ENCODE measurements at places on chromosomes 7 and 10.

GRCh38 chr10:68156373-68157185 is 47.3 kb downstream of the MYPN start:
- DNase-seq = peak; percentile 72

DNA sequence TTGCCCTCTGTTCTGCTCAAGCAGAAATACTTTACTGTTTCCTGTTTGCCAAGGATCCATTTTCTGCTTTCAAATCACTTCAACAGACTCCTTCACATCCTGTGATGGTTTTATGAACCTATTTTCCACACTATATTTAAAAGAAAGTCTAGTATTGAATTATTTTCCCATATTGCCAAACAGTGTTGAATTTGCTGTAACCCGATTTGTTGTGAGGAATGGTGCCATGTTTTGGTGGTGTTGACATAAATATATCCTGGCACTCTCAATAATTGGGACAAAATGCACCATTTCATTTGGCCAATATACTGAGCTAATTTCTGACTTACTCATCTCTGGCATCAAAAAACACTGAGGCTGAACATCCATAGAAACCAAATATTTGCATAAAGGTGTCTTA is 615.4 kb upstream of the SEMA3D start:
- DNase-seq = no peak

DNA sequence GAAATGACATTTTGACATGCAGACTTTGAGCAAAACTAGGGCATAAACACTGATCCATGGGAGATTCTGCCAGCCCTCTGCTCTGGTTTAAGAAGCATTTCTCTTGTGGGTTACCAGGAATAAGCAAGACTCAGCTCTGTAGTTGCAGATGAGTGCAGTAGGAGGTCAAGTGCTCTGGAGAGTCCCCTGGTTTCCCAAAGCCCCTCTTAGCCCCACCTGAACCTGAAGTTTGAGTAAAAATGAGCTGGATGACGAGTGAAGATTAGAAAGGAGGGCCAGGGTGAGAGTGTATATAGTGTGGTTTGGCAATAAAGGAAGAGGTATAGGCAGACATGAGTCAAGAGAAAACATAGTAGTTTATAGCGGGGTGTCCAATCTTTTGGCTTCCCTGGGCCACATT is 220.3 kb downstream of the ARL4A start:
- no peak for DNase-seq

- no peak for DNase-seq
Measured at GRCh38 chr7:16875861-16876260, 5.9 kb downstream of the AGR3 start.

DNA sequence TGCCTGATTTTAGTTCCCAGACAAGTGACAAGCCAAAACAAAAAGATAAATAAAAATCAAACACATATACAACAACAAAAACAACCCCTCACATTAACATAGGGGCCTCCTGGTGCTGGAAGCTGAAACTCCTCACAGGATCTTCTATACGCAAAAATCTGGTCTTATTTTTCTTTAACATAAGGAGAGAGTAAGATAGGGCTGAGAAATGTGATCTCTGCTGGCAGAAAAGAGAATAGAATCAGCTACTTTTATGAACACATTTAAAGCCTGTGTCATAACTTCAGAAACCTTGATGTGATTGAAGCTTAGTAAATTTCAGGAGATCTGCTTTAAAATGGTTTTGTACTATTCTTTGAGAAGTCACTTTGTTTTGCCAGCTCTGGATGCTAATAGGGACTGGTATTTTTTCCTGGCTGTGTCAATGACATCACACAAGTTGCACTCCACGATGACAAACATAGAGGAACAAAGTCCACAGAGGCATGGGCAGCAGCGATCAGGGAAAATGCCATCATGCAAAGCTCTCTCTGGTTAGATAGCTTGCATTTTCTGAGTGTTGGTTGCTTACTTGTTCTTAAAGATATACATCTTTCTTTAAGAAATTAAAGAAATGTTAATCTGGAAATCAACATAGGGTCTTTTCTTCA is 176.6 kb upstream of the SP4 start:
- no peak for DNase-seq

- DNase-seq = no peak
Measured at GRCh38 chr7:111730057-111730456, 167.8 kb upstream of the IMMP2L start.

DNA sequence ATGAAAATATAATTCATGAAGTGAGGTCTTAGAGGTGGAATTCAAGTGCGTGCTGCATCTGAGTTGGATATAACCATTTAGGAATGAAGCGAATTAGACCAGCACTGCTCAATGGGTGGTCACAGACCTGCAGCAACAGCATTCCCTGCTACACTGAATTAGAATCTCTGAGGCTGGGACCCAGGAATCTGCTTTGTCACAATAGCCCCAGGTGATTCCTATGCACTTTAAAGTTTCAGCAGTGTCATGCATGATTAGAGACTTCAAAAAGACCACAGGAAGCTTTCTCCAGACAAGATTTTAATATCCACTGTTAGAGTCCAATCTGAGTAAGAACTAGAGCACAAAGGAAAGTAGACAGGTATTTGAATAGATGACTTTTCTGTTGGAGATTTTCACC is 352.8 kb upstream of the VSTM2A start:
- no peak for DNase-seq

DNA sequence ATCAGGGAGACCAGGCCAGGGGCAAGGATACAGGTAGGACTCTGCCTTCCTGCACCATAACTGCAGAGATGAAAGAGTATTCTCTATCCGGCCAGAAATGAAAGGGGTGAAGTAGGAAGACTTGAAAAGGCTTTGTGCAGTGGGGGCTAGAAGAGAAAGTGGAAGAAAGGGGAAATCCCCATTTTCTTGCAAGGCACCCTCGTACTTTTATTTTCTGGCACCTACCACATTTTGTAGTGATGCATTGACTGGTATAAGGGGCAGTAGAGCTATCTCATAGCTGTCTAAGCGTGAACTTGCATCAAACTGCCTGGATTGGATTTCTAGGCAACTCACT is 752 bp upstream of the CAMK2G start:
- no peak for DNase-seq

GRCh38 chr7:29435167-29435566 is 128.5 kb upstream of the PRR15 start:
- no peak for DNase-seq

DNA sequence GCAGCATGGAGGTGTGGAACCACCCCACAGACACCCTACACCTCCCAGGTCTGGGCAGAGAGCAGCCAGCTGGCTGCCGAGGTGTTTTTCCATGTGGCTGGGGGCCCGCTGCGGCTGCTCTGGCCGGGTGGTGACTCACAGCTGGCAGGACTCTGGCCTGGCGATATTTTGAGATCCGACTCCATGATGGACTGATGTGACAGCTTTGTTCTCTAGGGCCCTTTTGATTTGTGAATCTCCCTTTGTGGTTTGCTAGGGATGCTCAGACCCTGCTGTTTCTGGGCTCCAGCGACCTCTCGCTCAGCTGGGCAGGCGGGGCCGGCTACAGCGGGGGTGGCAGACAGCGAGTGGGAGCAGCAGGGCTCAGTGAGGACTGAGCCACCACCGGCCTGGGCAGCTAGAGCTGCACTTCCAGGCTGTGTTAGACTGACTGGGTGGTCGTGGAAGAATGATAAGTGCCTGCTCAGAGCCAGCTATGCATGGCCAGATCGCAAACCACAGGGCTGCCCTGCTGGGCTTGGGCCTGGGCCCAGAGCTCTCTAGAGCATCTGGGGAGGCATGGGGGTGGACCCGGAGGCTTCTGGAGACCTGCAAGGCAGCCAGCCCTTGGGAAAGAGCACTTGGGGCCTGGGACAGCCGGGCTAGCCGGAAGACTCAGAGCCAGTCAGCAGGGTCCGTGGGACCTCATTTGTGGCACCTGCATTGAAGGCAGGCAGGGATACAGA is 46.2 kb upstream of the GDF10 start:
- DNase-seq = no peak

GRCh38 chr10:27695706-27696105 is 49.9 kb downstream of the MKX start:
- DNase-seq = peak; percentile 48

DNA sequence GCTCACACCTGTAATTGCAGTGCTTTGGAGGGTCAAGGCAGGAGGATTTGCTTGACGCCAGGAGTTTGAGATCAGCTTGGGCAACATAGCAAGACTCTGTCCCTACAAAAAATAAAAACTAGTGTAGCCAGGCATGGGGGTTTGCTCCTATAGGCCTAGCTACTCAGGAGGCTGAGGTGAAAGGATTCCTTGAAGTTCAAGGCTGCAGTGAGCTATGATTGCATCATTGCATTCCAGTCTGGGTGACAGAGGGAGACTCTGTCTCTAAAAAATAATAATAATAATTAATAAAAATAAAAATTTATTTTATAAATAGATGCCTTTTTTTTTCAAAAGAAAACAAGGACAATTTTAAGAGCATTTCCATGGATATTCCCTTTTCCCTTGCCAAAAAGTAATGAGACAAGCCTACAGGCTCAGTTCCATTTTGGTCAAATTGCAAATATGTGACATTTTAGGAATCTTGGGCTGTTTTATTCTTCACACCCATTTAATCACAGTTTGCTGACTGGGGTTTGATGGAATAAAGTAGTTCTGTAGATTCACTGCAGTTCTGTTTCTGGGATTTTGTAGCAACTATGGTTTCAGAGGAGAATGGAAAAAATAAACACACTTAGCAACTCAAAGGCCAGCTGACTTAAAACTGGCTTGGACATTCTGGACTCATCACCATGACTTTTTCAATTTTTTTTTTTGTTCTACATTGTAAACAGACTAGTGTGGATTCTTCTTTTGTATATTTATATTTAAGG is 48.4 kb upstream of the ARHGAP21 start:
- no peak for DNase-seq

- DNase-seq = no peak
Measured at GRCh38 chr10:123331438-123331837, 177.2 kb downstream of the BUB3 start.

GRCh38 chr10:6108631-6109443 is 20.0 kb downstream of the RBM17 start:
- DNase-seq = peak; percentile 53

DNA sequence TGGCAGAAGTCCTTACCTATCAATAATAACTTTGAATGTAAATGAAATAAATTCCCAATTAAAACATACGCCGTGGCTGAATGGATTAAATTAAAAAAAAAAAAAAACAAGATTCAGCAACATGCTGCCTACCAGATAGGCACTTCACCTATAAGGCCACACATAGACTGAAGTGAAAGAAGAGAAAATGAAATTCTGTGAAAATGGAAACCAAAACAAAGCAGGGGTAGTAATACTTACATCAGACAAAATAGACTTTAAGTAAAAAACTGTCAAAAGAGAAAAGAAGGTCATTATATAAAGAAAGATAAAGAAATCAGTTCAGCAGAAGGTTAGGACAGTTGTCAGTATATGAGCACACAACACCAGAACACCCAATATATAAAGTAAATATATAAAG is 55.3 kb downstream of the TCAF1 start:
- DNase-seq = no peak

GRCh38 chr10:112124866-112125265 is 58.7 kb downstream of the GPAM start:
- no peak for DNase-seq

DNA sequence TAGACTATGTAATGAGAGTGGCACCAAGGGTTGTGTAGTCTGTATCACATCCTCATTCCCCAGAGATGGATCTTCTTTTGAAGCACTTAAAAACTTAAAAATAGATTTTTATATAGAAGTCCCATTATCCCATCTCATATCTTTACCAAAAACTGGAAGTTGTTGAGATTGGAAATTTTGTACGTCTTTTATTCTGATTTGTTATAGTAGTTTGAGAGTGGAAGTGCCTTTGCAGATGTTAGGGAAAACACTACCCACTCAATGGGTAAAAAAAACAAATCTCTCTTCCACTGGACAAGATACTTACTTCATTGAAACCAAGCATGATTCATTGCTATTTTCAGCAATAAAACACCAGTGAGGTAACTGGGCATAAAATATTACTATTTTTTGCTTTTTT is 184.4 kb downstream of the MACC1 start:
- no peak for DNase-seq

DNA sequence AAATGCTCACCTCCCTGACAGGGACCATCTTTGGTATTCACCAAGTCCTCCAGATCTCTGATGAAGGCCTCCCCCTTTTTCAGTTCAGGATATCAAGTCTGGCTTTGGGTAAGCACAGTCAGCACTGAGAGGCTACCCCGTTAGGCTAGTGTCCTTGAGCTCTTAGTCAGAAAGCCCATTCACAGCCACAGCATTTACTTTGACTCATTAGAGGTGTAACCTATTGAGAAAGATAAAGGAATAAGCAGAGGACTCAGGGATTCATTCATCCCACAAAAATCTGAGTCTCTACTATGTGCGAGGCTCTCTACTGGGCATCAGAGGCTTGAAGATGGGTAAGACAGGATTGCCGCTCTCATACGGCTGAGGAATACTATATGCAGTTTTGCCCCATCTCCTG is 14.0 kb upstream of the RAMP3 start:
- DNase-seq = peak; percentile 13

GRCh38 chr7:36732806-36733205 is 8.5 kb upstream of the AOAH start:
- DNase-seq = no peak

DNA sequence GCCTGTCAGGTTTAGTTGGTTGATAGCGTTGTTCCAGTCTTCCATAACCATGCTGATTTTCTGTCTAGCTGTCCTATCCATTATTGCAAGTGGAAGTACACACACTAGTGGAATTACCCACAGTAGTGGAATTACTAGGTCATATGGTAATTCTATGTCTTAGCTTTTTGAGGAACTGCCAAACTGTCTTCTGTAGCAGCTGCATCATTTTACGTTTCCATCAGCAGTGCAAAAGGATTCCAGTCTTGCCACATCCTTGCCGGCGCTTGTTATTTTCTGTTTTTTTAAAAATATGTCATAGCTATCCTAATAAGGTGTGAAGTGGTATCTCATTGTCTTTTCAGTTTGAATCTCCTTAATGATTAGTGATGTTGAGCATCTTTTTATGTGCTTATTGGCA is 17.2 kb upstream of the RHBDD2 start:
- DNase-seq = no peak

DNA sequence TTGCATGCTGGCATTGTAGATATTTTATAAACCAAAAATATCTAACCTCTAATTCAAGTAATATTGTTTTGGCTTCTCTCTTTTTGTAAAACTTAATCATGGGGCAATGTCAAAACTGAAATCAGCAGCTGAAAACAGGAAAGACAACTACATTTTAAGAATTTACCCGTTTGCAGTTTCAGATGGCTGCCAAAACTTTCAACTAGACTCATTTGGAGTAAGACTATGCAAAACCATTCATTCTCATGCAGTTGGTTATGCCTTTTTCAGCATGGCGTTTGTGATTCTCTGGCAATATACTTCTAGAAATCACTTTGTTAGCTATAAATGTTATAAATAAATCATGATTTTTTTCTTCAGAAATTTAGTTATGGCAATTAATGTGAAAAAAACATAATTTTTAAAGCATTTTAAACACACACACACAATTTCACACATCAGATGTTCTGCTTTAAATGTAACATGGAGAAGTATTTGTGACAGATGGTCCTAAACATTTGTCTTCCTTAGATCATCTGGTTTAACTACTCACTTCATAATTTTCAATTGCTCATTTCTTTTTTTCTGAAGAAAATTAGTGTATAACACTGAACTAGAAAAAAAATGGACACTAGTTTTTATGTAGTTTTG is 116.4 kb downstream of the ITGB8 start:
- DNase-seq = no peak

GRCh38 chr10:683448-684071 is 5.9 kb downstream of the DIP2C start:
- peak; percentile 96 for DNase-seq
